ENCODE measurements at places on chromosomes 11 and 22.

- no peak for DNase-seq
Measured at GRCh38 chr11:57370251-57370650, 10.7 kb downstream of the PRG3 start.

DNA sequence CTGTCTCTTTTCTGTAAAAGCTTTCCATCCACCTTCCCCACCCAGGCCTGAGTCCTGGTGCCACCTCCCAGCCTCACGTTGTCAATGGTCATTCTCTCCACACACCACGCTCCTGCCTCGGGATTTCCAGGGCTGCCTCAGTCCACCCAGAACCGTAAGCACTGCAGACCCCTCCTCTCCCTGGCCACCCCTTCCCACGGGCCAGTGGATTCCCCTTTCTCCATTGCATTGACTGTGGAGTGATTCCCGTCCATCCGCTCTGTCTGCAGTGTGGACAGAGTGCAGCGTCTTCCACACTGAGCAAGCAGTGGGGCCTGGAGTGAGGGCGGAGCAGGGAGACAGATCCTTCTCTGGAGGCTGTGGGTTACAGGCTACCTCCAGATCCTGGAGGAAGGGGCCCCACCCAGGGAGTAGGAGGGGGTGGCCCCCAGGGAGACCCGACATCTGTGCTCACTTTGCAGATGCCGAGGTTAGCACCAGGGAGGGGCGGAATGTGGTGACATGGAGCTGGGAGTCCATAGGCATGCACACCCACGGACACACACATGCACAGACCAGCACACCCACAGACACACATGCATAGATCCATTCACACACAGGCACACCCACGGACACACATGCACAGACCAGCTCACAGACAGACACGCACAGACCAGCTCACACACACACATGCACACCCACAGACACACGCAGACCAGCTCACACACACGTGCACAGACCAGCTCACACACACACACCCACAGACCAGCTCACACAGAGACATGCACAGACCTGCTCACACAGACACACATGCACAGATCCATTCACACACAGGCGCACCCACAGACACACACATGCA is 109.6 kb upstream of the B3GAT1 start:
- DNase-seq, result no peak

DNA sequence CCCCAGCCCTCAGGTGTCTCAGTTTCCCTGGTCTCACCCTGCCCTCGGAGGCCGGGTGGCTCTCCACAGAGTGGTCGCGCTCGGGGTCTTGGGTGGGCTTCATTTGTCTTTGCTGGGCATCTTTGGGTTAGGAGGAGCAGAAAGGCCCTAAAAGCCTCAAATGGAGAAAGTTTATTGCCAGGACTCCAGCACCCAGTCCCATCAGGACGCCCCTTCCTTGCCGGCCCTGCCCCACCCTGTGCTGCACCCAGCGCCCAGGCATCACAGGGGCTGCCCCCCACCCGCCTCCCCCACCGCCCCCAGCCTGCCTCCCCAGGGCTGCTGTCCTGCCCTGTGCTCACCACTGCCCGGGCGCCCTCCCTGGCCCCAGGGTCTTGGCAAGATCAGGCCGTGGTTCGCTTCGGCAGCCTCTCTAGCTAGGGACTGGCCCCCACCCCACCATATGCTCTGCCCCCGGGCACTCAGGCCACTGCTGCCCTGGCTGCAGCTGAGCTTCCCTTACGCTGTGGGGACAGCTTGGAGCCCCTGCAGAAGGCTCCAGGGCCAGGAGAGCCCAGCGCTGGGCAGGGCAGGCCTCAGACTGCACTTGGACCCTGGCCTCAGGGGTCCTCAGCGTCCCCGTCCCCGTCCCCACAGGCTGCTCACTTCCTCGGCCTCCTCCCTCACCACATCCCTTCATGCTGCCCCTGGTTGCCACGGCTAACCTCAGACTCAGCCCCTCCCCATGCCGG is 31.4 kb downstream of the MOB2 start:
- no peak for DNase-seq

DNA sequence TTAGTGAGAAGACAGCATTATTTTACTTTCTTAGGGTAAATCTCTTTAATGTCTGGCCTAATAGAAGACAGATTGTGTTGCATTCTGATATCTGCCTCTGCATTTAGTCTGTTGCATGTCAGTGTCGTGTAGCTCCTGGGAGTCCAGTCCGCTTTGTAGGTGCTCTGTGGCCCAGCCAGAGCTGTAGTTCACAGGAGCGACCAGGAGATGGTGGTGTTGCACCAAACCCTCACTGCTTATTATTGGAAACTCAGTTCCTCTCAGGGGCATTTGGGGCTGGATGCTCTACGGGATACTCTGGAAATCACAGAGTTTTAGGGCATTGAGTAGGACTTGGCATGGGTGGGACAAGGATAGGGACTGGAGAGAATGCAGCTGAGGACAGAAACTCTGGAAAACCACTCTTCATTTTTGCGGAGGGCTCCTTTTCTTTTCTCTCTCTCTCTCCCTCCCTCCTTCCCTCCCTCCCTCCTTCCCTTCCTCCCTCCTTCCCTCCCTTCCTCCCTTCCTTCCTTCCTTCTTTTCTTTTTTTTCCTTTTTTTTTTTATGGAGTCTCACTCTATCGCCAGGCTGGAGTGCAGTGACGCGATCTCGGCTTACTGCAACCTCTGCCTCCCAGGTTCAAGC is 21.7 kb downstream of the MIAT start:
- peak; percentile 78 for DNase-seq

DNA sequence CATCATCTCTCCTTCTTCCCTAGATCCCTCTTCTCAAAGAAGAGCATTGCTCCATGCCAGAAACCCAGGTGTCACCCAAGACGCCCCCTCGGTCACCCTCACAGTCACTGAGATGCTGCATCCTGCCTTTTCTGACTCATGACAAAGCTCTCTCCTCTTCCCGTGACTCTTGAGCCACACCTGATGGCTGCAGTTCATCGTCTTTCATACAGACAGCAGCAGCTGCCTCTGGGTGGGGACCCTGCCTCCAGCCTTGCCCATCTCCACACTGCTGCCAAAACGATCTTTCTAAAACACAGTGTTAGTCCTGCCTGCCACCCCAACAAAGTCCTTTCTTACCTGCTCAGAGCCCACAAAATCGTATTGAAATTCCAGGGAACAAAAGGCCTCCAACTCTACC is 44.8 kb downstream of the BUD13 start:
- DNase-seq, result no peak

DNA sequence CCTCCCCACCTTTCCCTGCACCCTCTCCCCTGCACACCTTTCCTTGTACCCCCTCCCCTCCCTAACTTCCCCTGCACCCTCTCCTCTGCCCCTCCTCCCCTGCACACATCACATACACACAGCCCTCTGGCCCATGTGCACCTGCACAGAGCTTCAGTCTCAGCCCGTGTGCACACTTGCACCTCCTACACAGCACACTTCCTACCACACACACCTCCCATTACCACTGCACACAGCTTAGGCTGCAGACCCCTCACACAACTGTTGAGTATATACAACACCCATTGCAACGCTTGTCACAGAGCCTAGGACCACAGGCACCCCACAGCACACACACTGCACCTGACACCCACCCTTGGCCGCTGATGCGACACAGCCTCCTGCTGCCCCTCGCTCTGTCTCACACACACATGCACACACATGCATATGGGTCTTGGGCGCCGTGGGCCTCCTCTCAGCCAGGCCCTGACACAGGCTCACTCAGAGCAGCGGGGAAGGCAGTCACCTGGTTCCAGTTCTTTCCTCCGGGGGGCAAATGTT is 411 bp downstream of the SIGIRR start:
- no peak for DNase-seq

DNA sequence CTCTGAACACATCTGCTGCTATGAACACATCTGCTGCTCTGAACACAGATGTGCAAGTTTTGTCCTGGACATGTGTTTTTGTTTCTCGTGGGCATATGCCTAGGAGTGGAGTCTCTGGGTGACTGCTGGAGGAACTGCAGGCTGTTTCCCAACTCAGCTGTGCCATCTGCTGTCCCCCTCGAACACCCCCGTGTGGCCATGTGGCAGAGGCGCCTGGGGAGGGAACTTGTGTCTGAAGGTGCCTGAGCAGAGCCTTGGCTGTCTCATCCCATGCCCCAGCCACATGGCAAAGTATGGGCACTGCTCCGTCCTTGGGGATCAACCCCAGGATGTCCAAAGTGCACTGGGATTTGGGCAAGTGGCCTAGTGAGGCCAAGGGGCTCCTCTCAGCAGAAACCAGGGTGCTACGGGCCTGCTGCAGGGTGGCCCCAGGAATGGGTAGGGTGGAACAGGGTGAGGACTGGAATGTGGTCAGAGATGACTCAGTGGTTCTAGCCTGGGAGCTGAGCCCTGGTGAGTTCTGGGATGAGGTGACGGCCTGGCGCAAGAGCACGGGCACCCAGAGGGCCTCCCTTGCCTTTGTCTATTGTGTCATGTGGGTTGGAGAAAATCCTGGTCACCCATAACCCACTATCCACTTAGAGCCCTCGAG is 14.7 kb downstream of the GATD1 start:
- peak; percentile 66 for DNase-seq

- no peak for DNase-seq
Measured at GRCh38 chr11:66417000-66417399, 3.8 kb upstream of the NPAS4 start.

- DNase-seq, result no peak
Measured at GRCh38 chr11:35404388-35404775, 15.0 kb downstream of the SLC1A2 start.

- DNase-seq, result no peak
Measured at GRCh38 chr11:13256216-13256615, 21.4 kb upstream of the BMAL1 start.

DNA sequence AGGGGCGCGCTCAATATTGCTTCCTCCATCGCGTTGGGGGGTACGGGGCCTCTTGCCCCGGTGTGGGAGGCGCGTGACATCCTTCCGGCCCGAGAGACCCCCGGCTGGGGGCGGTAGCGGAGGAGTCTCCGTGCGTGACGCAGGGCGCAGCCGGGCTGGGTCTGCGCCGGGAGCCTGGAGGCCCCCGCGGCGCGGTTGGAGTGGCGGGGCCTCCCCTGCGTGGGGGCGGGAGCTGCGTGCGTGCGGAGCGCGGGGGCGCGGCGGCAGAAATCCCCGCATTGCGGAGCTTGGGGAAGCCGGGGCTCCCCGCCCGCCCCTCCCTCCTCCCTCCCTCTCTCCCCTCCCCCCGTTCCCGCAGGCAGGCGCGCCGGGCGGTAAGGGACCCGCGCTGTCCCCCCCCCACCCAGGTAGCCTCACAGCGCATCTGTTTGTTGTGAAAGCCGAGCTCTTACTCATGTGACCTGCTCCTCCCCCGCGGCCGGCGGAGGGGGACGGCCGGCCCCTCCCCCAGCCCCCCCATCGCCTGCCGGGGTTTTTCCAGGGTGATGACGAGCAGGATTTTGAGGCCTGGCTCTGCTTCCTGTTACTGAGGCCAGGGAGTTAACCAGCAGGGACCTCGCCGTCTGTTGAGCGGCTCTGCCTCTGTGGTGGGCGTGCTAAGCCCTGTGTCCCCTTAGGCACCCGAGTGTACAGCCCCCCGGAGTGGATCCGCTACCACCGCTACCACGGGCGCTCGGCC is 1.6 kb downstream of the PIM3 start:
- peak; percentile 94 for DNase-seq

- no peak for DNase-seq
Measured at GRCh38 chr22:40107244-40107643, 70.5 kb upstream of the TNRC6B start.

DNA sequence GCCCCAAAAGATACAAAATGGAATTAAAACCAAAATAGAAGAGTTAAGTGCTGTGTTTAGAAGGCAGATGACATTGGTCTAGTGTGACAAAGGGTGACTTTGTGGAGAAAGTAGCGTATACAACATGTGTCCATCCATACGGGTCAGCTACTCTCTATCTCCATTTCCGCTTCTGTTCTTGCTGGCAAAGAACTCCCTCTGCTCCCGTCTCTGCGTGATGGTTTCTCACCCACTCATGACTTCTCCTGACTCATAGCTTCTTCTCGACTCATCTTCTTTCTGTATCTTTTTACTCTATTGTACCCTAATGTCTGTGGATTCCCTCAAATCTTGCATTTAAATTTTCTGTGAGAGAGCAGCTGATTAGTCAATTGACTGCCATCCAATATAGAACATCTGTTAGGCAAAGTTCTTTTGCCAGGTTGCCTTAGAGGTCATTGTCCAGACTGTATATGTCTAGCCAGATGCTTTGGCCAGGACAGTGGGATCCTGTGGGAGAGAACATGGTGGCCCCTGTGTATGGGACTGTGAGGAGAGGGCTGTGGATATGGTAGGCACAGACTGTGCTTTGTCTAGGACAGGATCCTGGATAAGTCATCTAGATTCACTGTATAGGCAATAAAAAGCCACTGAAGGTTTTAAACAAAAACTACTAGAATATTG is 28.4 kb downstream of the MMP13 start:
- no peak for DNase-seq

DNA sequence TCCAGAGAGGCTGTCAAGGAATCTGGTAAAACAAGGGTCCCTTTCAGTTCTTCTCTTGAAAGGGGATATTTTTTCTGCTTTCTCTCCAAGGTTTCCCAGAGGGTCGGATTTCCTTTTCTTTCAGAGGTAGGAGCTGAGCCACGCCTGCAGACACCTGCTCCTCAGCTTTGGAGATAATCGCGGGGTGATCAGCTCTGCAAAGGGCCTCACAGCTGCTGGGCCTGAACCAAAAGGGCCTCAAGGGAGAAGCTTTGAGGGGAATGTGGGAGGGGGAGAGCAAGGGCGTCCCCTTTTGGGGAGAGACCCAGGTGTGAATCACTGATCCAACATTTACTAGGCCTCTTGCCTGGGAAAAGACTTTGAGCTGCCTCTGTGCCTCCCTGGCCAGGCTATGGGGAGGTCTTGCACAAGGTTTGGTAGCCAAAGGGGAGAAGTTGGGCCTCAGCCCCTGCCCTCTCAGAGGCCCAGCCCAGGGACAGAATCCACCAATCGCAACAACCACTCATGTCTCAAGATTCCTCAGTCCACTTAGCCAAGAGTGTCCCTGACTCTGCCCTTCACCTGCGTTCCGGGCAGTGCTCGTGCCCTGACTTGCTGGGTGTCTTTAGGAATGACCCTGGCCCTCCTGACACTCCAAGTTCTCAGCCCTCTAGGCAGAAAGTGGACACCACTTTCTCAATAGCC is 14.0 kb upstream of the TP53I11 start:
- no peak for DNase-seq

DNA sequence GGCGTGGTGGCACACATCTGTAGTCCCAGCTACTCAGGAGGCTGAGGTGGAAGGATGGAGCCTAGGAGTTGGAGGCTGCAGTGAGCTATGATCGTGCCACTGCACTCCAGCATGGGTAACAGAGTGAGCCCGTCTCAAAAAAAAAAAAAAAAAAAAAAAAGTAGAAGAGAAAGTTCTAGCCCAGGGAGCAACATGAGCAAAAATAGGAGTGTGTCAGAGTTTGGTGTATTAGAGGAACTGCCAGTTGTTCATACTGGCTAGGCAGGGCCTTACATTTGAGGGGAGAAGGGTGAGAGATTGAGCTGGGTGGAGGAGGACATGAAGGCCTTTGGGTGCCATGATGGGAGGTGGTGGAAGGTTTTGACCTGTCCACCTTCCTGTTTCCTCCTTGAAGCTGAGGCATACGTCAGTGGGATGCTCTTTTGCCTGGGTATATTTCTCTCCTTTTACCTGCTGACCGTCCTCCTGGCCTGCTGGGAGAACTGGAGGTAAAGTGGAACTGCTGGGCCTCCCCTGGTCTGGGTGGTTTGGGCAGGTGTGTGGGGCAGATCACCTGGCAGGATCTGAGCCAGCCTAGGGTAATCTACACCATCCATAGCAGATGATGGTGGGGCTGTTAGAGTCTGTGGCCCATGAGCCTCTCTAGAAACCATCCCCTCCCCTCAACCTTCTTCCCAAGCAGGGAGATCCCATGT is 7.3 kb downstream of the SIDT2 start:
- no peak for DNase-seq

- DNase-seq, result no peak
Measured at GRCh38 chr11:27857014-27857413, 156.8 kb upstream of the BDNF start.

Measured in suprapubic skin (tissue), 4 donors.